ENCODE measurements at places on chromosomes 13 and 19. TPM values are rescaled to one million over a fixed set of nuclear protein-coding genes. Genes with fewer than 3 reads are reported as not detected.
A peak's percentile ranks its signal among the peaks of the same experiment; 100 is the strongest.

DNA sequence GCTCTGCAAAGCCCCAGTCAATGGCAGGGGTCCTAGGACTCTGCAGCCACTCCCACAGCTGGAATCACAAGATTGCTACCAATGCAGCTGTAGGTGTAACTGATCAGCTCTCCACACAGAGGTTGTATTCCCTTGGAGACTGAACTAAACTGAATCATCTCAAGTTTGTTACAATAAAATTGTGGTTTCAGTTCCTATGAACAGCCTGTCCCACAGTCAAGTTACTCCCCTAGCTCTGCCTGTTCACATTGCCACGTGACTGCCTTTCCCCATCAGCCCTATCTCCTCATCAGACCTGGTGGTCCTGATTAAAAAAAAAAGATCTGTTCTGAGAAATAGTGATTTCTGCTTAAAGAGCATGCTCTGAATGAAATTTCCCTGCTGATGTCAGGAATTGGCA lies 287.9 kb upstream of the NBEA start:
- no peak for DNase-seq

DNA sequence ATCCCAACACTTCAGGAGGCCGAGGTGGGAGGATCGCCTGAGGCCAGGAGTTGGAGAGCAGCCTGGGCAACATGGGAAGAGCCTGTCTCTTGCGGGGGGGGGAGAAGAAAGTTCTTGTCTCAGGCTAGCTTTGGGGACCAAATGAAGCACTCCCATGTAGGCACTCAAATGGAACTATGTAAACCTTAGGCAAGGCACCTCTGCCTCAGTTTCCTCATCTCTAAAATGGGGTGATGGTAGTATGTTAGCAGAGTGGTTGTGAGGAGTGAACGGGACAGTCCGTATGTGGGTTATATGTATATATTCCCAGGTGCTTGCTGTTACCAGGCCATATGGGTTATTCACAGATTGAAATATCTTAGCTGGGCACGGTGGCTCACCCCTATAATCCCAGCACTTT lies 6.5 kb upstream of the DLL3 start:
- DNase-seq: no peak

The SHKBP1 gene
- 39.6 TPM for total RNA-seq

DNA sequence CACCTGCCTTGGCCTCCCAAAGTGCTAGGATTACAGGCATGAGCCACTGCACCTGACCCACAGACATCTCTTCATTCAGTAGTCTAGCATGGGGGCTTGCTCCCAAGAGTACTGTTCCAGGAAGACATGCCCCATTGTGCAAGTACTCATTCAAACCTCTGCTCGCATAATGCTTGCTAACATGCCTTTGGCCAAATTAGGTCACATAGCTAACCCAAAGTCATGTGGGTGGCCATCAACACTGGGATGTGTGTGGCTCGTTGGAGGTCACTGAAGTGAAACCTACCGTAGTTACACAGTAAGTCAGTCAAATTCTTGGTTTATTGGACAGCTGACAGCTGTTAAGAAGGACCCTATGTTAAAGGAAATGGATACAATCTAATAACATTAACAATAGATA lies 20.3 kb downstream of the RFXAP start:
- DNase-seq: no peak

The OVOL3 gene
- not detected for total RNA-seq

GRCh38 chr19:15418231-15418578 lies 583 bp downstream of the AKAP8L start:
- DNase-seq: no peak

- DNase-seq: peak; percentile 57
Observed at GRCh38 chr19:5578097-5578846, 10.5 kb upstream of the TINCR start.

The FBN3 gene
- not detected for total RNA-seq

DNA sequence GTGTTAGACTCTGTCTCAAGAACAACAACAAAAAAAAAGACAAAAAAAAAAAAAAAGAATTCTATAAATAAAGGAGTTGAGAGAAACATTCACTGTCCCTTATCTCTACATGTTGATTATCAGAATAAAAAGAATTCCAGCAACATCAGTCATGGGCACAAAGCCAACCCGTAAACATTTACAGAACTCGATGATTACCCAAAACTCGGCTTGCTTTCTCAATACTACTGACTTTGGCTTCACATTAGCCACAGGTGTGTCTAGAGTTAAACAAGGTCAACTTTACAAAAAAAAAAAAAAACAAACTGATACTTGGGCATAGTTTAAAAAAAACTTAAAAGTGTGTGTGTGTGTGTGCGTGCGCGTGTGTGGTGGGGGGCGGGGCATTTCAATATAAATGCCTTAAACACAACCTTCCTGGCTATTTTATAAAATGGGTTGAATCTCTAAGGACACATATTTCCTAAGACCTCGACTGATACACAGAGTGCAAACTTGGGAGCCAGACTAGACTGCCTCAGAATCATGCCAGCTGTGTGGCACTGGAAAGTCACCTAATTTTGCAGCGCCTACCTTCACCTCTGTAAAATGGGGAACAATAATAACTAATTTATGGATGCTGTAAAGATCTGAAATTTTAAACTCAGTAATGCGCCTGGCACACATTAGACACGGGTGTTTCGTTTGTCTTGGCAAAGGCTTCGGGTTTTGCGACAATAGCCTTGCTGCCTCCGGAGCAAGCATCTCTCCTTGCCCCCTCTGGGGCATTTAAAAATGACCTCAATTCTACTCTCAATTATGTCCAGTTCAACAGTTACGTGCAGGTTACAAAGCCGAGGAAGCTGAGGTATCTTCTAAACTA lies 922 bp downstream of the EBPL start:
- DNase-seq: no peak

- DNase-seq: peak; percentile 79
Observed at GRCh38 chr13:27774169-27774568, 18.1 kb upstream of the GSX1 start.

GRCh38 chr13:47408546-47409319 lies 511.9 kb upstream of the HTR2A start:
- no peak for DNase-seq

All from lower leg skin (tissue), 4 donors.